CD14-positive monocyte (primary cell): ENCODE measurements at places on chromosomes 13 and 19.
A peak's percentile ranks its signal among the peaks of the same experiment; 100 is the strongest.

DNA sequence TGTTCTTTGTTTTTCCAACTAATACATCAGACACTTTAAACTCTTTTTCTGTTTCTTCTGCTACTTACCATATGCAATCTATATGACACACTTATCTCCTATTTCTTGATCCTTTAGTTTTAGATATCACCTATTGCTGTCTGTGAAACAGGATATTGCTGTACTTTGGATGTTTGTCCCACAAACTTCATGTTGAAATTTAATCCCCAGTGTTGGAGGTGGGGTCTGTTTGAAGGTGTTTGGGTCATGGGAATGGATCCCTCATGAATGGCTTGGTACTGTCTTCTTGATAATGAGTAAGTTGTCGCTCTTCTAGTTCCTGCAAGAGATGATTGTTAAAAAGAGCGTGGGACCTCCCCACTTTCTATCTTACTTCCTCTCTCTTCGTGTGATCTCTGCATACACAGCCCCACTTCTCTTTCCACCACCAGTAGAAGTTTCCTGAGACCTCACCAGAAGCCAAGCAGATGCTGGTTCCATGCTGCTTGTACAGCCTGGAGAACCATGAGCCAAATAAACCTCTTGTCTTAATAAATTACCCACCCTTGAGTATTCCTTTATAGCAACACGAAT lies 244.2 kb downstream of the NHLRC3 start:
- DNase-seq = no peak

- DNase-seq = no peak
Observed at GRCh38 chr13:112349681-112350080, 26.5 kb upstream of the SPACA7 start.

- no peak for DNase-seq
Observed at GRCh38 chr19:10718205-10719196, 622 bp downstream of the DNM2 start.

GRCh38 chr13:28271056-28271840 lies 132.9 kb downstream of the PAN3 start:
- DNase-seq = peak; percentile 17

GRCh38 chr19:19217099-19217498 lies 5.3 kb downstream of the NCAN start:
- DNase-seq = no peak

- no peak for DNase-seq
Observed at GRCh38 chr13:110829486-110829885, 85.4 kb downstream of the ANKRD10 start.

DNA sequence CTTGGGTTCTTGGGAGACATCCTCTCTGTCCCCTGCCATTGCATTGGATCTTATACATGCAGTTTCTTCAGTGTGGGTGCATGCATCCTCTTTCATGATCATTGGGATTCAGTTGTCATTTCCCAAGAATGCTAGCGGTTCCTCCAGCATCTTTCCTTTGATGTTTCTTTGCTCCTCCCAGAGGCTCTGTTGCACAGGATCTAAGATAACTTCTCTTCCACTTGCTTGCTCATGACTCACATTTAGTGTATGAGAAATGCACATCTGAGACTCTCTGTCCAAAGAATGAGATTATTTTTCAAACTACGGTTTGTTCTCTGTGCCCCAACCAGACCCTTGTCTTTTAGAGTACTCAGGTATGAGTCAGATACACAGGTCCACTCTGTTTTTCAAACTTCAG lies 197.1 kb downstream of the NDFIP2 start:
- DNase-seq = no peak

DNA sequence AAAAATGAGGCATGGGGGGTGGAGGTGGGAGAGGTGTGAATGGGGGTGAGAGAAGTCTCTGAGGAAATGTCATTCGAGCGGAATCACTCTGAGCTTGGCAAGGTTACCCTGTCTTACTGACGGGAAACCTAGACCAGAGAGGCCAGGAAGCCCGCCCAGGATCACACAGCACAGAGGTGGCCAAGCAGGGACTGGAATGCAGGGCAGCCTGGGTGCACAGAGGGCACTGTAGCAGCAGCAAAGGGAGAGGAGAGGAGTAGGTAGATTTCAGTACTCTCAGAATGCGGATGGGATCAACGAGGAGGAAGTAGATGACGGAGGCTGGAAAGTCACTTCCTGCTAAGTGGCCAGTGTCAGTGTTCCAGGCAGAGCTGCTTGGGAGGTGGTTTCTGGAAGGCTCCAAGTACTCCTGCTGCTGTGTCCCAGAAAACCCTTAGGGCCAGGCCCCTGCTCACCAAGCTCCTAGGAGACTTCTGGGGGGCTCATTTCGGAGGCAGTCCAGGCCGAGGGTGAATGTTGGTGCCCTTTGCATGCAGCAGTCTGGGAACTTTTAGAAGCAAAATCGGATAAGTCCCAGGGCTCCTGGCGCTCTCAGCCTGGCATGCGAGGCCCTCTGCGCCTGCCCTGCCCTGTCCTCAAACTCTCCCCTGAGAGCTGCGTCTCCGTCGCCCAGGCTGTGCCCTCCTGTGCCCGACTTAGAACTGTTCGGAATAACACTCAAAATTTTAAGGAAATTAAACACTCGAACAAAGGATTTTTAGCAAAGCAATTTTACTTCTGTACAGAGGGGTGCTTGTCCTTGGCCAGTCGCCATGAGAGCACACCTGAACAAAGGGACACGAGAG lies 33.5 kb downstream of the DNM2 start:
- peak; percentile 83 for DNase-seq

DNA sequence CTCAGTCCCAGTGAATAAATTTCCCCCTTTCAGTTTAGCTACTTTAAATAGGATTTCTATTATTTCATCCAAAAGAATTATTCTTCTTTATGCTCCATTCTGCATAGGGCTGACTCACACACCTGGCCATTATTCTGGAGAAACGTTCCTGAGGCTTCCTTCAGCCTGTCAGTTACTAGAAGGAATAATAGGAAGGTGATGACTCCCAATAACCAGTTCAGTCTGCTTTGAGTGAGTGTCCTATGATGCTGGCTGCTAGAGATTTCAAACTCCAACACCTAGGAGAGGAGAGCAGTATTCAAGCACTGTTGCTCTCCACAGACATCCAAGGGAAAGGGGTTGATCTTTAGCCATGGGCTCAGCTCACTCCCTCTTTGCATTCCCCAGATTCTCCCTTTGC lies 117.8 kb downstream of the KCTD12 start:
- DNase-seq = no peak

DNA sequence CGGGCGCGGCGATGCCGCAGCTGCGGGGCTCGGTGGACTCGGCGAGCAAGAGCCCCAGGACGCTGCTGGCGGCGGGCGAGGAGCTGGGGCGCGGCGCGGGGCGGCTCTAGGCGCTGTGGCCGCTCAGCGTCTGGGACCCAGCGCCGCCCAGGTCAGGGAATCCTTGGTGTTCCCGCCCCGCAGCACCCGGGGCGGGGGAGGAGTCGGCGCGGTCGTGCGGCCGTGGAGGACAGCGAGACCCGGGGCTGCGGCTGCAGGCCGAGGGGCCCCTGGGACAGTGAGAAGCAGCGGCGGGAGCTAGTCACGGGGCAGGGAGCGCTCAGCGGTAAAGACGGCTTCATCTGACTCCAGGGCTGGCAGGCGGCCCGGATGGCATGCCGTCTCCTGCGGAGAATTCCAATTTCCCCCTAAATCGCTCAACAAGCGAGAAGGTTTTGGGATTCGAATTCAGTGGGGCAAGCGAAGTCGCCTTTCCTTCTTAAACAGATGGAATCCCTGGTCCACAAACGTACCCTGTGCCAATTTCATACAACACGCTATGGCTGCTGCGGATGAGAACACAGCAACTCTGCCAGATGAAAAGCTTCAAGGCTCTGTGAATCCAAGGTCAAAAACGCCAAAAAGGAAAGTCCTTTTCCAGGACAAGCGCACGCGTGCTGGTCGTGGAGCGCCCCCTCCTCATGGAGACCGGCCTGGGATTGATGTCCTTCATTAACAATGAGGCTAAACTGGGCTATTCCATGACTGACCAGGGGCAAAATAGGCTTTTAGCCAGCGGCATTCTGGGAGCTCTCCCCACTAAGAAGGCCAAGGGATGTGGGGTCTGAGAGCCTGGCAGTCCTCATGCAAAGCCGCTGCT lies 4.2 kb upstream of the ZSCAN4 start:
- no peak for DNase-seq

DNA sequence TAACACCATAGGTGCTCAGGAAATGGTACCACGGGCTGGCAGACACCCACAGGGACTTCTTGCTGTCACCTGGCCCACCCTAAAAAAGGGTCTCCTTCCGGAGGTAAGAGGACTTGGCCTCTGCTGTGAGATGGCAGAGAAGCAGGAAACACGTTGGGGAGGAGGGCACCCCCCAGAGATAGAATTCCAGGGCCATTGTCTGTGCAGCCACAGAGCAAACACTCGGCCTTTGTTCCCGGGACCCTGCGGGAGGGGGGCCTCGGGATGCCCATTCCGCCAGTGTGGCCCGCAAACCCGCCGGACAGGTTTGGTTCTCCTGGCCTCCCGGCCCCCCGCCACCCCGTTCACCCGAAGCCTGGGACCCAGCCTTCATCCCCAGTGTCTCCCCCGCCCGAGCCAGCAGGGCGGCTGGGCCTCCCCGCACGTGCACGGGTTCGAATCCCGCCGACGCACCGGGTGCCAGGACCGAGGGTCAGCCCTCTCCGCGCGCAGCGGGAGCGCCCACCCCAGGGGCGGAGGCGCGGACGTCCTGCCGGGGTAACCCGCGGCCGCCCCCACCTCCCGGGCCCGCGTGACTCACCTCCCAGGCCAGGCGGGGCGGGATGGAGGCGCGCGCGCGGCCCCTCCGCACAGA lies 714 bp downstream of the PLPP2 start:
- DNase-seq = no peak

GRCh38 chr13:113990321-113990837 lies 16.5 kb upstream of the C13orf46 start:
- no peak for DNase-seq

DNA sequence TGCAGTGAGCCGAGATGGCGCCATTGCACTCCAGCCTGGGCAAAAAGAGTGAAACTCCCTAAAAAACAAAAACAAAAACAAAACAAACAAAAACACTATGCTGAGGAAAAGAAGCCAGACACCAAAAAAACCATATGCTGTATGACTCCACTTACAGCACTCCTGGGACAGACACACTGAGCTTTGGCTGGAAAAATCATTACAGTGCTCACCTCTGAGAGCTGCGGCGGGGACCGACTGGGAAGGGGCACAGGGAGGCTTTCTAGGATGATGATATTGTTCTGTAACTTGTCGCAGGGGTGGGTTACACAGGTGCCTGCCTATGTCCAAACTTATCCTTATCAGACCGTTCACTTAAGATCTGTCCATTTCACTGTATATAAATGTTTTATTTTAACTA lies 7.8 kb downstream of the PNMA8A start:
- DNase-seq = no peak

GRCh38 chr19:49557641-49558325 lies 22.6 kb downstream of the NOSIP start:
- no peak for DNase-seq

GRCh38 chr19:18948075-18948975 lies 7.3 kb upstream of the HOMER3 start:
- no peak for DNase-seq
